Muscle of leg (tissue), 16 donors: ENCODE measurements at places on chromosomes 7 and 10. TPM values are rescaled to one million over a fixed set of nuclear protein-coding genes. Genes with fewer than 3 reads are reported as not detected.

DNA sequence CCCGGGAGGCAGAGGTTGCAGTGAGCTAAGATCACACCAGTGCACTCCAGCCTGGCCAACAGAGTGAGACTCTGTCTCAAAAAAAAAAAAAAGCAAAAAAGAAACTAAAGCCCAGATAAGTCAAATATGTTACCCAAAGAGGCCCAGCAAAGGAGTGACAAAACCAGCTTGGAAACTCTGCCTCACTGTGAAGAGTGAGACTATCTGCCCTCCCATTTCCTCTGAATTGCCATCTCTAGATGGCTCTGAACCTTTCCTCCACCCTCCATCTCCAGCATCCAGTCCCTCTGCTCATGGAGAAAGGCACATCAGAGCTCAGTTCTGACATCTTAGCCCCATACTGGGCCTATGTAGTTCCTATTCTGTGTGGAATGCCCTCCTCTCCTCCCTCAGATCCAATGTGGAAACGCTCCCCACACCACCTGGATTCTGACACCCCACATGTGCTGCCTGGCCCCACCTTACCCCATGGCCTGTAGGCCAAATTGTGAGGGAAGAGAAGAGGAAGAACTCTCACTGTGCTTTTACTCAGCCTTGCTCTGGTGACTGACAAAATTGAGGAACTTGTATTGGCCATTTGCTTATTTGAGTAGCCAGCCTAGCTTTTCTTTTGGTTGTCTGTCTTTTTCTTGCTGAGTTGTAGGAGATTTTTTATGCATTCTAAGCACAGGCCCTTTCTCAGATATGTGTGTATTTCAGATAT, 18.0 kb upstream of the NUDCD3 start:
- peaks cover 3% of the 10 kb centered on the region for H3K27me3 ChIP-seq
- DNase-seq: peak; percentile 21
- H3K36me3 ChIP-seq: no peaks in the 10 kb centered on the region
- H3K4me3 ChIP-seq: no peak overlapping the region
- H3K4me1 ChIP-seq: no peaks in the 10 kb centered on the region

DNA sequence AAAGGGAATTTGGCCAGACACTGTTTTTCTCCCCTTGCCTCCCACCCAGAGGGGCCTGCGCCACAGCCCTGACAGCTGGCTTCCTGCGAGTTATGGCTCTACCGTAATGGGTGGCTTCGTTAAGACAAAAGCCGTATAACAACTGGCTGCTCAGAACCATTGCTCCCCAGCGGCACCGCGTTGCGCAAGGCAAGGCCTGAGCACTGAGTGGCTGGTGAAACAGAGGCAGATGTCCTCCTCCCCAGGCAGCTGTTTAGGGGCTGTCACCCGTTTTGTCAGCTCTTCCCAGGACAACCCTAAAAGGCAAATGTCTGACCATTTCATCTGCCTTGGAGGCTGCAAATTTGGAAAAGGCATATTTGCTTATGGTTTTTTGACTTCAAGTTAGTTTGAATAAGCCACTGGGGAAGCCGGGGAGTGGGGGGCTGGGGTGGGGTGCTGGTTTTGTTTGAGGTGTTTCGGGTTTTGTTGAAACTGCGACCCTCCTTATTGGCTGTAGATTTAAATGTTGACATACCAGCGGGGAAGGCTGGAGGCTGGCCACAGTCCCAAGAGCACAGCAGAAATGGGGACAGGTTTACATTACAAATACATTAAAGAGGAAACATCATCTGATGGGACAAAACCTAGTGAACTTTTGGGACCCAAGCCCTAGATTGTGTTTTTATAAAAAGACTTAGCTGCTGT, 681 bp upstream of the SPOCK2 start:
- peaks cover 6% of the 10 kb centered on the region for H3K36me3 ChIP-seq
- H3K27me3 ChIP-seq: peaks cover 44% of the 10 kb centered on the region
- H3K27ac ChIP-seq: no peak overlapping the region
- H3K4me3 ChIP-seq: no peak overlapping the region

- peaks cover 6% of the 10 kb centered on the region for H3K4me1 ChIP-seq
- H3K27ac ChIP-seq: peak overlapping the region; percentile 47
- peaks cover 4% of the 10 kb centered on the region for H3K27me3 ChIP-seq
- H3K36me3 ChIP-seq: no peaks in the 10 kb centered on the region
- H3K4me3 ChIP-seq: no peak overlapping the region
- DNase-seq: peak; percentile 33
Observed at GRCh38 chr7:150877536-150877935, 25.2 kb downstream of the AOC1 start.

GRCh38 chr10:26437637-26438461, at the start of gene APBB1IP:
Gene APBB1IP (plus strand): TSS chr10:26438341. CDS start chr10:26492327, 53,986 bp downstream.
- H3K27ac ChIP-seq: peak within 1 kb of the TSS; percentile 35
- H3K27me3 ChIP-seq: peaks cover 16% of the 10 kb centered on the region
- no peaks in the 10 kb centered on the region for H3K36me3 ChIP-seq
- H3K4me1 ChIP-seq: no peaks in the 10 kb centered on the region

- H3K4me1 ChIP-seq: peaks cover 2% of the 10 kb centered on the region
- no peaks in the 10 kb centered on the region for H3K36me3 ChIP-seq
- peak; percentile 66 for DNase-seq
- no peak overlapping the region for H3K4me3 ChIP-seq
Observed at GRCh38 chr10:28382525-28383269, 79.8 kb upstream of the MPP7 start.

GRCh38 chr7:55206235-55207029, 158.7 kb upstream of the LANCL2 start:
- no peak overlapping the region for H3K27ac ChIP-seq
- H3K4me3 ChIP-seq: no peak overlapping the region
- H3K27me3 ChIP-seq: no peaks in the 10 kb centered on the region
- no peaks in the 10 kb centered on the region for H3K4me1 ChIP-seq
- DNase-seq: no peak
- peaks cover 54% of the 10 kb centered on the region for H3K36me3 ChIP-seq

DNA sequence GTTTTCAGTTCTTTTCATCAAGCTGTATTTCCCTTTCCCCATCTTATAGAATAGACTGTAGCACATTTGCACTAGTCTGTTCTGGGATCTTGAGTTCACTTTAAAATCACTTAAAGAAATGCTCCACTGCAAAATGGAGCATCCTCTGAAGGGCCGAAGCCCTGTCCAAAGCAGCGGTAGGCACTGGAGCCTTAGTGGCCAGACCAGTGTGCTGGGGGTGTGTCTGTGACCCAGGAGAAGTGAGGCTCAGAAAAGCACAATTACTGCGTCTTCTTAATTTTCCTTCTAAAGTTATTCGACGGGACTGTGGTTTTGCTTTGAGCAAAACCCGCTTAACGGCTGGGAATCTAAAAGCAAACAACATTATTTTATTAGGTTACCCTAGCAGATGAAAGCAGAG, 205.7 kb downstream of the SLC25A13 start:
- H3K27me3 ChIP-seq: no peaks in the 10 kb centered on the region
- no peaks in the 10 kb centered on the region for H3K4me1 ChIP-seq
- no peak overlapping the region for H3K4me3 ChIP-seq
- no peak overlapping the region for H3K27ac ChIP-seq

- no peaks in the 10 kb centered on the region for H3K27me3 ChIP-seq
- no peak for DNase-seq
- H3K27ac ChIP-seq: peak overlapping the region; percentile 66
- H3K4me1 ChIP-seq: peaks cover 20% of the 10 kb centered on the region
- no peak overlapping the region for H3K4me3 ChIP-seq
Observed at GRCh38 chr7:92622030-92622429, 31.8 kb upstream of the FAM133B start.

- no peaks in the 10 kb centered on the region for H3K36me3 ChIP-seq
- no peak overlapping the region for H3K27ac ChIP-seq
- no peaks in the 10 kb centered on the region for H3K27me3 ChIP-seq
- no peaks in the 10 kb centered on the region for H3K4me1 ChIP-seq
- DNase-seq: no peak
Observed at GRCh38 chr10:10514797-10515196, 502.9 kb upstream of the CELF2 start.

- DNase-seq: no peak
- H3K36me3 ChIP-seq: no peaks in the 10 kb centered on the region
- no peaks in the 10 kb centered on the region for H3K27me3 ChIP-seq
Observed at GRCh38 chr7:18675579-18675978, 180.0 kb downstream of the HDAC9 start.

DNA sequence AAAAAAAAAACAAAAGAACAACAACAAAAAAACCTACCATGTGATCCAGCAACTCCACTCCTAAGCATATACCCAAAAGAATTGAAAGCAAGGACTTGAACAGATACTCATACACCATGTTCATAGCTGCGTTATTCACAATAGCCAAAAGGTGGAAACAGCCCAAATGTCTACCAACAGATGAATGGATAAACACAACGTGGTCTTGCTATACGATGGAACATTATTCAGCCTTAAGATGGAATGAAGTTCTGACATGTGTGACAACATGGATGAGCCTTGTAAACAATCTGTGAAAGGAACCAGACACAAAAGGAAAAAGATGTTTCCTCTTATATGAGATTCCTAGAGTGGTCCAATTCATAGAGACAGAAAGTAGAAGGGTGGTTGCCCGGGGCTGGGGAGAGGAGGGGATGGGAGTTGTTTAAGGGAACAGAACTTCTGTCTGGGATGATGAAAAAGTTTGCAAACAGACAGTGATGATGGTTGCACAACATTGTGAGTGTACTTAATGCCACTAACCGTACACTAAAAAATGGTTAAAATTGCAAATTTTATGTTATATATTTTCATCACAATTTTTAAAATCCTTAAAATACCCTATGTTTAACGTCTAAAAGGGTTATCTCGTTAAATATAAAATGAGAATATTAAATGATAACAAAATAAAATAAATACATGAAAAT, 11.6 kb downstream of the CLEC2L start:
- no peaks in the 10 kb centered on the region for H3K36me3 ChIP-seq
- peaks cover 5% of the 10 kb centered on the region for H3K27me3 ChIP-seq
- no peak for DNase-seq

- H3K27ac ChIP-seq: peak overlapping the region; percentile 56
- DNase-seq: no peak
- H3K4me3 ChIP-seq: no peak overlapping the region
- peaks cover 21% of the 10 kb centered on the region for H3K36me3 ChIP-seq
- peaks cover 13% of the 10 kb centered on the region for H3K4me1 ChIP-seq
- no peaks in the 10 kb centered on the region for H3K27me3 ChIP-seq
Observed at GRCh38 chr7:42218248-42218647, 18.8 kb downstream of the GLI3 start.

DNA sequence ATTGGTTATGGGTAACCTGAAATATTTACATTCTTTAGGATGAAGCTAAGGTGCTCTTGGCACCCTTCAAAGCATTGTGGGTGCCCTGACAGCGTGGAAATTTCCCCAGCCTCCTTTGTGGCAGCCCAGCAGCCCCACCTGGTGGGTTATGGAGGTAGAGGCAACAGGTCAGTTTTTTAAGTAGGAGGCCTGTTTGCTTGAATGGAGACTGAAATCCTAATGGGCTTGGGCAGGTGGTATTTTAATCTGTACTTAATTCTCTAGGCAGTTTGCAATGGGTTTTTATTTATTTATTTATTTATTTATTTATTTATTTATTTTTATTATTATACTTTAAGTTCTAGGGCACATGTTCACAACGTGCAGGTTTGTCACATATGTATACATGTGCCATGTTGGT, 139.4 kb downstream of the EPC1 start:
- no peak overlapping the region for H3K27ac ChIP-seq
- H3K36me3 ChIP-seq: no peaks in the 10 kb centered on the region
- H3K4me3 ChIP-seq: no peak overlapping the region
- H3K27me3 ChIP-seq: no peaks in the 10 kb centered on the region
- DNase-seq: no peak

GRCh38 chr7:107742678-107743566, 1.0 kb upstream of the CBLL1 start:
- peaks cover 2% of the 10 kb centered on the region for H3K27me3 ChIP-seq
- no peak for DNase-seq
- peaks cover 6% of the 10 kb centered on the region for H3K4me1 ChIP-seq

GRCh38 chr10:128178302-128178958, 52.2 kb upstream of the MKI67 start:
- no peaks in the 10 kb centered on the region for H3K36me3 ChIP-seq
- DNase-seq: no peak
- peaks cover 2% of the 10 kb centered on the region for H3K27me3 ChIP-seq
- no peak overlapping the region for H3K4me3 ChIP-seq
- H3K27ac ChIP-seq: no peak overlapping the region

DNA sequence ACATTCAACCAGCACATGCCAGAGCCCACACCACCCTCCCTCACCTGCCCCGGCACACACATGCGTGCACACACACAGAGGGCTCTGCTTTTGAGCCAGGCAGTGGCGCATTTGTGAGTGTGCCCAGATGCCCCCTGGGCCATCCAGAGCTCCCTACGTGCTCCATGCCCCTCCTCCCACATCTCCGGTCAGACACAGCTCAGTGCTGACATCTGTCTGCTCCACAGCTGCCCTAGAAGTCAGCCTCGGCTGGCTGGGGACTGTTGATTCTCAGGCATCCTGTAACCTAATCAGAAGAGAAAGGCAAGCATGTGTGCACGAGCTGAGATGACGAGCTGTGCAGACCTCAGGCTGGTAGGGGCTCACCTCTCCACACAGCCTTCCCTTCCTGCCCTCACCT, 135.1 kb downstream of the ZMIZ1 start:
- DNase-seq: peak; percentile 66
- no peak overlapping the region for H3K4me3 ChIP-seq
- no peak overlapping the region for H3K27ac ChIP-seq
- H3K4me1 ChIP-seq: peaks cover 26% of the 10 kb centered on the region

DNA sequence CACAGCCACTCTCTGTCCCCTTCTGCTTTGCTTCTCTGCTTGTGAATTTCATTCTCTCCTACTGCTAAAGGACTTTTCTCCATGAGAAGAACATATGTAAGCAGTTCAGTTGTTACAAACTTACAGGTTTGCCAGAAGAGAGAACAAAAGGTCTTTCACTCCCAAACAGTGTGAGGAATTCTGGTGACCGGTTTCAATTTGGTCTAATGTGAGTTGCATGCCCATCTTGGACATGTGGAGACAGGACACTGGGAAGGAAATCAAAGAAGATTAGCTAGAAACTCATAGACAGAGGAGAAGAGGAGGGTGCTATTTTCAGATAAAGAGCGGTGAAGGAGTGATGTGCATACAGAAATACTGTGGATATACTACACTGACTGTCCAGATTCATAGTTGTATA, 209.5 kb upstream of the INHBA start:
- H3K36me3 ChIP-seq: no peaks in the 10 kb centered on the region
- no peak overlapping the region for H3K4me3 ChIP-seq
- H3K4me1 ChIP-seq: peaks cover 10% of the 10 kb centered on the region
- no peaks in the 10 kb centered on the region for H3K27me3 ChIP-seq

DNA sequence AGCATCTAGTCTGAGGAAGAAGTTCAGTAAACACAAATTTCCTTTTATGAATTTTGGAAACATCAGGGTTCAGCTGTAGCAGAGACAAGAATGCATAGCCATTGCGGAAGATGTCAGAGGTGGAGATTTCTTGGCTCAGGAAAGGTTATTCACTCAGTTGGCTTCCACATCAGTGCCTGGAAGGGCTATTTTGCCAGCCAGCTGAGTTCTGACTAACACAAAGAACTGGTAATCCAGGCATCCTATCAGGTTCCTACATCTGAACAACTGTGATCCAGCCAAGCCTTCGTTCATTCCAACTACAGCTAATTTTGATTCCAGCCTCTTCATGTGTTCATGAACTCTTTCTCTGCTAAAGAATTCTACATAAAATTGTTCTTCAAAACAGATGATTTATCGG, 965.6 kb downstream of the XPNPEP1 start:
- H3K4me3 ChIP-seq: no peak overlapping the region
- H3K4me1 ChIP-seq: no peaks in the 10 kb centered on the region
- DNase-seq: peak; percentile 26
- no peak overlapping the region for H3K27ac ChIP-seq
- H3K36me3 ChIP-seq: no peaks in the 10 kb centered on the region

Gene NDUFA5
- total RNA-seq: 90.5 TPM

Gene SRRM3
- 0.31 TPM for total RNA-seq

Gene ACHE
- total RNA-seq: 21.5 TPM

Gene TMEM184A
- 0.49 TPM for total RNA-seq

Gene SLC26A5
- not detected for total RNA-seq

Gene OR13A1
- not detected for total RNA-seq

Gene H2BK1
- total RNA-seq: not detected

Gene SFXN2
- total RNA-seq: 6.6 TPM

Gene LIPK
- total RNA-seq: not detected

Gene VPS37D
- total RNA-seq: 4.5 TPM

Gene ITIH5
- total RNA-seq: 34.2 TPM

Gene MRC1
- total RNA-seq: 13.4 TPM
